ENCODE measurements at places on chromosomes 1 and 21.

DNA sequence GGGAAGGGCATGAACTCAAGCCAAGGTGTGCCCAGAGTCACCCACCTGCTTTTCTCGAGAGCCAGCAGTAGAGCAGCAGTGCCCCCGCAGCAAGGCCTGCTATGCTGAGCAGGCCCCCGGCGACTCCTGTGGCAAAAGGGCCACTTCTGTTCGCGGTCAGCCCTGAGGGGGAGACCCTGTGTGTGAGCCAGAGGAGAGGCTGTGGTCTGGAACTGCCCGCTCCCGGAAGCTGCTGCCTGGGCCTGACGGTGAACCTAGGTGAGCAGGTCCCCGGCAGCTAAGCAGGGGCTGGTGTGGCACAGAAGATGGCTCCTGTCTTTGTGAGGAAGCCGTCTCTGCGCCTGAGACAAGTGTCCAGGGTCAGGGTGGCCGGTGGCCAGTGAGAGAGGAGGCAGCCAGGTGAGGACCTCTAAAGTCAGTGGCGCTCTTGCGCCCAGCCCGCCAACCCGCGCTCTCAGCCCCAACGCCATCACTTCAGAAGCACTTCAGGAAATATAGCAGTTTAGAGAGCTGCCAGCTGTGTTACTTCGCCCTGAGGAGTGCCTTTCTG, 31.9 kb downstream of the FCRL5 start:
- DNase-seq, result no peak

DNA sequence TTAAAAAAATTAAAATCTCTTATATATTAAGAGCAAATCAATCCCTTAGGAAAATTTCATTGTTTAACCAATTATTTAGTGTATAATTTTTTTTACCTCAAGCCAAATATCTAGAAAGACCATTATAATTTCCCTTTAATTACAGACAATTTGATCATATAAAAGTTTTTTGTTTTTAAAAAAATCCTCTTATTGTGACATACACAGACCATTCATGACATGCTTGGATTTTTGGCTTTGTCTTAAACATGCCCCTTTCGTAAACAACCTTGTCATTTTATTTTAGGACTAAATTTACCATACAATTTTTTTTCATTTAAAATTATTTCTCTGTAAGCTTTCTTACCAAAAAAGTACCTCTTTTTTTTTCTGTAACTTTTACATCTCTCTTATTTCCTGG, 14.2 kb upstream of the CYP4B1 start:
- no peak for DNase-seq

DNA sequence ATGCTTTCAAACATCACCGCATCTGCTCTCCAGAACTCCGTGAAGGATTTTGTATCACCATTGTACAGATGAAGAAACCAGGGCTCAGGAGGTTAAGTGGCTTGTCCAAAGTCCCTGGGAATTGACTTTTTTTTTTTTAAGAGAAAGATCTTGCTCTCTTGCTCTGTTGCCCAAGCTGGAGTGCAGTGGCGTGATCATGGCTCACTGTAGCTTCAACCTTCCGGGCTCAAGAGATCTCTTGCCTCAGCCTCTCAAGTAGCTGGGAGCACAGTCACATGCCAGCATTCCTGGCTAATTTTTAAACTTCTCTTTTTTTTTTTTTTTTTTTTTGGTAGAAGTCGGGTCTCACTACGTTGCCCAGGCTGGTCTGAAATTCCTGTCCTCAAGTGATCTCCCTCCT, 6.9 kb upstream of the TAS1R2 start:
- DNase-seq, result no peak

DNA sequence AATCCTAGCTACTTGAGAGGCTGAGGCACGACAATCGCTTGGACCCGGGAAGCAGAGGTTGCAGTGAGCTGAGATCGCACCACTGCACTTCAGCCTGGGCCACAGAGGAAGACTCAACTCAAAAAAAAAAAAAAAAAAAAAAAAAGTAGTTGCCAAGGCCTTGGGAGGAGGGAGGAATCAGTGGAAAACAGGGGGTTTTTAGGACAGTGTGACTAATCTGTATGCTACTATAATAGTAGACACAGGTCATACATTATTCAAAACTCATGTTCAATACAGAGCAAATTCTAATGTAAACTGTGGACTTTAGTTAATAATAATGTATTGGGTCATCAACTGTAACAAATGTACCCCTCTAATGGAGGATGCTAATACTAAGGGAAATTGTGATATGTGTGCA, 51.7 kb upstream of the CTPS1 start:
- DNase-seq, result no peak

DNA sequence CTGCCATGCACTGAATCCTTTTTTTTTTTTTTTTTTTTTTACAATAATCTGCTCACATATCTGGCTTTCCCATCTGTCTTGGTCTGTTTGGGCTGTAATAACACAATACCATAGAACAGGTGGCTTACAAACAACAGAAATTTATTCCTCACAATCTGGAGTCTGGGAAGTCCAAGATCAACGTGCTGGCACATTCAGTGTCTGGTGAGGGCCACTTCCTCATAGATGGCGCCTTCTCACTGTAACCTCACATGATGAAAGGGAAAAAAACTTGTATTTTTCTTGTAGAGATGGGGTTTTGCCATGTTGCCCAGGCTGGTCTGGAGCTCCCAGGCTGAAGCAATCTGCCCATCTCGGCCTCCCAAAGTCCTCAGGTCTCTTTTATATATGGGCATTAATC, 13.0 kb upstream of the PARP1 start:
- no peak for DNase-seq

- no peak for DNase-seq
Observed at GRCh38 chr1:227895828-227896685, 51.7 kb downstream of the WNT9A start.

DNA sequence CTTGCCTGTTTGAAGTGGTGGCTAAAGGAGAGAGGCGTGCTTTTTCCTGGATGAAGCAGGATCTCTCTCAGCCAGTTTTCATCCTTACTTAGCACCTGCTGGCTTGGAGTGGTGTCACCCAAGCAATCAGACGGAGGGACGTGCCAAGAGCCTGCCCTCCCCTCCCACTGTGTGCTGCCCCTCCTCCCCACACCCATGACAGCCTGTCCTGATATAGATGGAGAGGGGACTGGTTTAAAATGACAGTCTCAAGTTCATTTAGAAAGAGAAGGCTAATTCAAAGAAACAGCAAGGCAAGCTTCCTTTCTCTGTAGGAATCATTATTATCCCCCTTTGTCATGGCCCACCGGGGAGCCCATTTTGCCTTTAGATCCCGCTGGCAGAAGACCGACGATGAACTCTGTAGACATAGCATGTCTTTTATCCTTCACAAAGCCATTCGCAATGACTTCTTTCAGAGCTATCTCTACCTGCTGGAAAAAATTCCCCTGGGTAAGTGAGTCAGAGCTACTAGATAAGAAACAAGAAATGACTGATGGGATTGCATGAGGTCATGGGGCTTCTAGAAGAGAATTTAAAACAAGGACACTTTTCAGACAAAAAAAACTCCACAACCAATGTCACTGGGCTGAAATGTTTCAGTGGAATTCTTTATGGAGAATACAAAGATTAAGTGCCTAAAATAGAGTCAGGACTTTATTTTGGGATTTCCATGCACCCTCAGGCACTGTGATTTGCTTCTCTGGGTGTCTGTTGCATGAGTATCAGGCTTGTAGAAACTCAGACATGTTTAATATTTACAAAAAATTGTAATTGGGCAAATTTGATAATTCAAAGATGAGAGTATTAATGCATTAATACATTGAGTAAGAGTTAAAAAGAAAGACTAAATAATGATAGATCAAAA, at the start of gene NTMT2:
NTMT2 (plus strand) TSS at position 190 of the 907 bp plus-strand sequence; CDS start at position 339, 149 bp downstream.
- DNase-seq, result no peak

GRCh38 chr1:22137004-22137720, 5.7 kb downstream of the WNT4 start:
- no peak for DNase-seq

GRCh38 chr21:26288026-26288425, 117.5 kb upstream of the APP start:
- DNase-seq, result no peak

- no peak for DNase-seq
Observed at GRCh38 chr1:234271243-234271606, 102.0 kb upstream of the COA6 start.

DNA sequence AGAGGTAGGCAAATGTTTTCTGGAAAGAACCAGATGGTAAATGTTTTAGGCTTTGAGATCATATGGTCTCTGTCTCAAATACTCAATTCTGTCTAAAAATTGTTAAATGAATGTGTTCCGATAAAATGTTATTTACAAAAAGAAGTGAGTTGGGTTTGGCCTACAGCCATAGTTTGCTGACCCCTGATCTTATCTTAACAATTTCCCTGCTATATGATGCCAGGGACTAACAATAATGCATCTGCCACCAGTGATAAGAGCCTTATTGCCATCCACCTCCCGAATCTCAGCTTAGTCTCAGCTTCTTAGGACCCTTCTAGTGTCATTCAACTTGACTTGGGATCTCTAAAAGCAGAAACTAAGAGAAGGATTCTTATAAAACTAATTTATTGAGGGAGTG, 208.5 kb upstream of the ADGRL2 start:
- no peak for DNase-seq

- no peak for DNase-seq
Observed at GRCh38 chr1:200042552-200043335, 15.2 kb downstream of the NR5A2 start.

- DNase-seq, result no peak
Observed at GRCh38 chr1:93979718-93980319, 70.6 kb upstream of the GCLM start.

GRCh38 chr1:156122519-156123355, 8.2 kb downstream of the LMNA start:
- no peak for DNase-seq

DNA sequence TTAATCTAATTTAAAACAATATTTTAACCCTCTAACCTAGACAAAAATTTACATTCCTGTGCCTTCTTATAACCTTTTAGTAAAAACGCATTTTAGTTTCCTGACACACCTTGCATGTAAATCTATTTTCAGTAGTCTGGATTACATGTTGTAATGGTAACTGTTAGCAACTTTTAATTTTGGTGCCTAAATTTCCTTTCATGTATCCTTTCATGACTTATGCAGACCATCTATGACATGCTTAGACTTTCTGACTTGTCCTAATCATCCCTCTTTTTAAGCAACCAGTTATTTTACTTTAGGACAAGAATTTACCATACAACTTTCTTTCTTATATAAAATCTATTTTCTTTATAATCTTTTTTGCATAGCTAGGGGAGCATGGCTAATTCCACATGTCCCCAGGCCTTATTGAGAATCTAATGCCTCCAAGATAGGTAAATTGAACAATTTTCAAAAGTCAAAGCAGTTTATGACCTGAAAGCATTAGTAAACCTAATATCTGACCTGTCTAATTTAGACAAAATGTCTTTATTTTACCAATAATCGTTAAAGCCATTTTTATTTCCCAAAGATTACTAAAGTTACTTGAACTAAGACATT, 57.5 kb upstream of the IL12RB2 start:
- no peak for DNase-seq

GRCh38 chr1:6513320-6513801, 21.9 kb upstream of the PLEKHG5 start:
- no peak for DNase-seq

DNA sequence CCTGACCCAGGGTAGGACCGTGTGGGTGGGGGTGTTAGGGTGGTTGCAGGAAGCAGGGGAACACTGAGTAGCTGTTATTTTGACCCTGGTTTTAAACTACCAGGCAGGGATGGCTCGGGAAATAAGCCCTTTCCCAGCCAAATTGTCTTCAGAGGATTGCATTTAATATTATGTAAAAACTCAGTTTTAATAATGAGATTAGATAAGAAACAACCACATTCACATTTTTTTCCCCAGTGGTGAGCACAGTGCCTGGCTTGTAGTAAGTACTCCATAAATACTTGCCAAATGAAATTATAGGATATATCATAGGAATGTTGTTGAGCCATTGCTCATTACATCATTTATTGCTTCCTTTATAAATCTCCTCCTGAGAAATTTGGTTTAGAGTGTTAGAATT, 3.1 kb upstream of the ACP6 start:
- no peak for DNase-seq

DNA sequence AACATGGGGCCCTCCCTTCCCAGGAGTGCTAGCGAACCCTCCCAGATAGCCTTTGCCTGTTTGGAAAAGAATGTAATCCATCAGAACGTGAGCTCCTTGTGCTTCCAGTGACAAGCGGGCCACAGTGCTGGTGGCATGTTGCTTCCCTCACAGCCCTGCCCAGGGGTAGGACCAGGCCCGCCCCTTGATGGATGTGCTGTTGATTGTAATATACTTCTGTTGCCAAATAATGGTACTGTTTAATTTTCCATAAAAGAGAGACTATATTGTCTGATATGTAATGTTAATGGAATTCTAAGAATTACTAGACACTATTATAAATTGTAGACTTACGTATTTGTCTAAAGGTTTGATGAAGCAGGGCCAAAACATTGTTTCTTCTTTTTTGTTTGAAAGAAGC, 16.4 kb downstream of the ATP5PO start:
- DNase-seq, result no peak

- DNase-seq, result no peak
Observed at GRCh38 chr1:221169447-221169889, 290.2 kb downstream of the HLX start.

GRCh38 chr1:22983944-22984343, 11.3 kb upstream of the LACTBL1 start:
- no peak for DNase-seq

DNA sequence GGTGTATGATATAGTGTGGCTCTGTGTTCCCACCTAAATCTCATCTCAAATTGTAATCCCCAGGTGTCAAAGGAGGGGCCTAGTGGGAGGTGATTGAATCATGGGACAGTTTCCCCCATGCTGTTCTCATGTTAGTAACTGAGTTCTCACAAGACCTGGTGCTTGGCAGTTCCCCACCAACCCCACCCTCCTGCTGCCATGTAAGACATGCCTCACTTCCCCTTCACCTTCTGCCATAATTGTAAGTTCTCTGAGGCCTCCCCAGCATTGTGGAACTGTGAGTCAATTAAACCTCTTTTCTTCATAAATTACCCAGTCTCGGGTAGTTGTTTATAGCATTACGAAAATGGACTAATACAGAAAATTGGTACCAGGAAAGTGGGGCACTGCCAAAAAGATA, 1705.3 kb downstream of the NCAM2 start:
- no peak for DNase-seq

DNA sequence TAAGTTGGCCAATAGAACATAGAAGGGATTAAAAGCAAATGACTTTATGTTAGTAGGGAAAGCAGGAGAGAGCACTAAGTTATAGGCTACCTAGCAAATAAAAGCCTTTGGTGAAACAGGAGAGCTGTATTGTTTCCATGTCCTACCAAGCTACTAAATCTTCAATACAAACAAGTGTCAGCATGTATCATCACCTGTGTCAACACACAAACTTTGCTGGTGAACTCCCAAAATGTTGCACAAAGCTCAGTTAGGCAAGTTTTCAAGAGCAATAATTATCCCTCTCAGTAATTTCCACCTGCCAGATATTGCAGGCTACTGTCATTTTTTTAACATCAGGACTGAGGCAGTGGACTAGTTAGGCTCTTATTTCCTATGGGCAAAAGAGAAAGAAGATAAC, 77.7 kb upstream of the ADAM30 start:
- DNase-seq, result no peak

- DNase-seq, result no peak
Observed at GRCh38 chr1:17527036-17527914, 12.2 kb upstream of the ARHGEF10L start.
